Dermis microvascular lymphatic vessel endothelial cell (primary cell): ENCODE measurements at places on chromosomes 7 and 10.

DNA sequence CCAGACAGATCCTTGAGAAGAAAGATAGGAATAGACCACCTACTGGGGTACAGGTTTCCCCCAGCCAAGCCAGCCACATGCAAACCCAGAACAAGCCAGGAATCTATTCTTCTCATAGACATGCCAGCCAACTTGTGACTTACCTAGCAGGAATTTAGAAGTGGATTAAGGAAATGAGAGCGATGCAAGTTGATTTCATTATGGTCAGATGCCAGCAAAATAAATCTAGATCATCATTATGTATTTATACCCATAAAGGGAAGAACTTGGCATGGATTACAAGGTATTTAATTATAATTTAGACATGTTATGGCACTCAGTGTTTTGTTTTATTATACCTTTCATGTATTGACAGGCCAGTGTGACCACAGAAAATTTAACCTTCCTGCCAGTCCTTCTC lies 32.8 kb downstream of the SLC35G1 start:
- no peak for DNase-seq

DNA sequence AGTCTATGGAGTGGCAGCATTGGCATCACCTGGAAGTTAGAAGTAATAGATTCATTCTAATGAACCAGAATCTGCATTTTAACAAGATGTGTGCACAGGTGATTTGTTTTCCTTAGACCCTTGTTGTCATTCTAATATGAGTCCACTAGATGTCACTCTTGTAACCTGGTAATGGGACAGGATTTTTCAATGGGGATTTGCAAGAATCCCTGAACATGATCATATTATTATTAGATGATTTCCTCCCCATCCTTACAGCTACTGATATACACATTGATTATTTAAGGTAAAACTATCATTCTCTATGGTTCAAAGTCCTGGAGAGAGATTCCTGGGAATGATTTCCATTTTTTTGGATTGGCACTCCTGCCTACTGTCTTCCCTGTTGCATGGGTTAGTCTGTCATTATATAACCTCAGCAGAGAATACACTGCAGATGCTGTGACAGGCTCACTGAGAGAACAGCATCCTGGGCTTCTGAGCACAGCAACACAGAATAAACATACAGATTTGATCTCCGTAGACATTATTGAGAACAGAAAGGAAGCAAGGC lies 194.9 kb downstream of the SUGCT start:
- DNase-seq: peak; percentile 27

- DNase-seq: no peak
Measured at GRCh38 chr10:116688741-116689495, 53.4 kb downstream of the HSPA12A start.

GRCh38 chr7:6637544-6638229 lies 569 bp downstream of the ZNF316 start:
- no peak for DNase-seq

DNA sequence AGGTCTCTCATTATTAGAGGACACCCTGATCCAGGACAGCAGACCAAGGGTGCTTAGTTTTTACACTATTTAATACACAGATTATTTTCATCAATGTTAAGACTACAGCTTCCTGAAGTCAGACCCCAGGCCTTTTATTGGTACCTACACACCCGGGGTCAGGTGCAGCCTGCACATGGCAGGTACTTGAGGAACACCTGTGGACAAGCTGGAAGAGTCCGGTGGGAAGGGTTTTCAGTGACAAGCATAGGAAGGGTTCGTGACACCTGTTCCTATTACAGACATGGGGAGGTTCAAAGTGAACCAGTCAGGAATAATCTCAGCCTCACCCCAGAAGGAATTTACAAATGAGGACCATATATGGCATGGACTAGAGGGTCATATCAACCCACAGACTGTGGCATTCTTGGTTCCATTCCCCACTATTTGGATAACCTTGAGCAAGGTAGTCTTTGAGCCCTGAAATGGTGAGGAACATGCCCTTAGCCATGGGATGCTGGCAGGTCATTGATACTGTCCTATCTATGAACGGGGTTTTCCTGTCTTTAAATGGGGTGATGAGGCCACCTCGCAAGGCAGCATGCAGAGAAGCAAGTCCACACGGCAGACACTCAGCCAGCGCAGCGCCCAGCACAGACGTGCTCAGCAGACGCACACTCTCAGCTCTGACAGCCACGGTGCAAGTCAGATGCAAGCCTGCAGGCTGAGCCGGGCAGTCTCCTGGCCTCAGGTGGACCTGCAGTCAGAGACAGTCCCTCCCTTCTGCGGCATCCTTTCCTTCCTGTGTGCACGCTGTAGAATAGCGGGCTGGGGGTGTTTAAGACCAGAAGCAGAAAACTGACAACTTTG lies 624.9 kb downstream of the PTPRN2 start:
- no peak for DNase-seq
